AG08396 (cell line): ENCODE measurements at places on chromosomes 2 and 18.

- DNase-seq = peak; percentile 49
Observed at GRCh38 chr18:11808001-11808855, 43.0 kb upstream of the CHMP1B start.

DNA sequence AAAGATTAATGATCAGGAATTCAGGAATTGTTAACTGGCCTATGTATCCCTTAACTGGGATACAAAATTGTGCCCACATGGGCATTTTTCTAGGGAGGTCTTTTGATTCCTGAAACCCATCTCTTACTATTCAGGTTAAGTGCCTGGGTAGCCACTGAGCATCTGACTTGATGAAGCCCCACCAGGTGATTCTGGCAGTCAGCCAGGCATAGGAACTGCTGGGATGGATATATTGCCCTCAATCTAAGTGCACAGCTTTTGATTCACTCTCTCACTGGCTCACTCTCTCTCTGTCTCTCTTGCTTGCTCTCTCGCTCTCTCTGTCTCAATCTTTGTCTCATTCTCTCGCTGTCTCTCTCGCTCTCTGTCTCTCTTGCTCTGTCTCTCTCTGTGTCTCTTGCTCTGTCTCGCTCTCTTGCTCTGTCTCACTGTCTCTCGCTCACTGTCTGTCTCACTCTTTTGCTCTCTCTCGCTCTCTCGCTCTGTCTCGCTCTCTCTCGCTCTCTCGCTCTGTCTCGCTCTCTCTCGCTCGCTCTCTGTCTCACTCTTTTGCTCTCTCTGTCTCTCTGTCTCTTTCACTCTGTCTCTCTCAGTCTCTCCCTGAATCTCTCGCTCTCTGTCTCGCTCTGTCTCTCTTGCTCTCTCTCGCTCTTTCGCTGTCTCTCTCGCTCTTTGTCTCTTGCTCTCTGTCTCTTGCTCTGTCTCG, 22.3 kb downstream of the INPP1 start:
- DNase-seq = no peak

DNA sequence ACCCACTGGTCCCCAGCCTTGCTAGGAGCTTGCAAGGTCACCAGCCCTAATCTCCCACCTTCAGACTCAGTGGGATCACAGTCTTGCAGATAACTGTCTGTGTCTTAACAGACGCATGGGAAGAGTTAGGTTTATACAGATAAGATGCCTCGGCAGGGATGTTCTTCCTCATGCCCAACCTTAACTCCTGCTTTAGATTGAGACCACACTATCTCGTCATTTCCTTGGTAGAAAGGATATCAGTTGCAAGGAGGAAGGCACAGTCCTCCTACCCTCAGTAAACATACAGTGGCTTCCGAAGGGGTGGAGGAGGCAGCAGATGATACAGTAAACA, 7.2 kb downstream of the NT5DC4 start:
- DNase-seq = no peak

GRCh38 chr2:11333427-11334183, 10.8 kb downstream of the ROCK2 start:
- no peak for DNase-seq

GRCh38 chr2:196233805-196234475, 62.6 kb upstream of the STK17B start:
- no peak for DNase-seq

DNA sequence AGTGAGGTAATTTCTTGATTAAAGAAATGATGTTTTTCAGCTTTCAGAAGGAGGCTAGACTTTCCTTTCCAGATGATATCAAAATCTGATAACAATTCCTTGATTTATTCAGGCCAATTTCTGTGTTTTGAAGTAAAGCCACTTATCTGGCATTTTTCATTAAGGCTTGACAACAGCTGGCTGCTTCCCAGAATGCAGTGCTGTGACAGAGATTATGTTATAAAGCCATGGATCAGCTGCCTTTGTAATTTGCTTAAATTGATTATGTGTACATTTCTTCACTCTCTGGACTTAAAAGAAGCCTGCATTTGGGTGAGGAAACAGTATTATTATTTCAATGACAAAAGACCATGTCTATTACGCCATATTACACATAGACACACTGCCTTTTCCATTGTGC, 136.0 kb downstream of the PLCL1 start:
- DNase-seq = no peak

- no peak for DNase-seq
Observed at GRCh38 chr2:190794377-190794776, 86.2 kb upstream of the GLS start.

DNA sequence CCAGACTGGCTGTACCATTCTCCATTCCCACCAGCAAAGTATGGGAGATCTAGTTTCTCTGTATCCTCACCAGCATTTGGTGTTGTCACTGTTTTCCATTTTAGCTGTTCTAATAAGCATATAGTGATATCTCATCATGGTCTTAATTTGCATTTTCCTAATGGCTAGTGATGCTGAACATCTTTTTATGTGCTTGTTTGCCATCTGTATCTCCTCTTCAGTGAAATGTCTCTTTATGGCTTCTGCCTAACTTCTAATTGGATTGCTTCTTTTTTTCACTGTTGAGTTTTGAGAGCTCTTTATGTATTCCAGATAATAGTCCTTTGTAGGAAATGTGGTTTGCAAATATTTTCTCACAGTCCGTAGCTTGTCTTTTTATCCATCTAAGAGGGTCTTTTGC, 18.9 kb upstream of the BIN1 start:
- DNase-seq = no peak

- peak; percentile 29 for DNase-seq
Observed at GRCh38 chr2:200454927-200455801, 54.7 kb downstream of the KCTD18 start.

DNA sequence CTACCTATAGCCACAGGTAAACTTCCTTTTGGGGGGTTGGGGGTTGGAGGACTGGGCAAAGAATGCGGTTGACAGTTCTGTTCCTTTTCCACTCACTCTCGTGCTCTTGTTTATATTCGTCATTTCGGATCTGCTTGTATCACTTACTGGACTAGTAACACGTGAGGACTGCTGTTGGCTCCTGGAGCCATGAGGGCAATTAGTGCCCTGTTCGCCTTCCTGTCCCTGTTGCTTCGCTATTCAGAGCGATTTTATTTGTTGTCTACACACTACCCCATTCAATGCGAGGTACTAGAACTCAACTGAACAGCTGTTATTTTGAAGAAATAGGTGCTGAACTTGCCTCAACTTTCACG, 1.1 kb downstream of the KCNJ3 start:
- DNase-seq = no peak

GRCh38 chr2:234404957-234405356, 91.9 kb downstream of the ARL4C start:
- no peak for DNase-seq

DNA sequence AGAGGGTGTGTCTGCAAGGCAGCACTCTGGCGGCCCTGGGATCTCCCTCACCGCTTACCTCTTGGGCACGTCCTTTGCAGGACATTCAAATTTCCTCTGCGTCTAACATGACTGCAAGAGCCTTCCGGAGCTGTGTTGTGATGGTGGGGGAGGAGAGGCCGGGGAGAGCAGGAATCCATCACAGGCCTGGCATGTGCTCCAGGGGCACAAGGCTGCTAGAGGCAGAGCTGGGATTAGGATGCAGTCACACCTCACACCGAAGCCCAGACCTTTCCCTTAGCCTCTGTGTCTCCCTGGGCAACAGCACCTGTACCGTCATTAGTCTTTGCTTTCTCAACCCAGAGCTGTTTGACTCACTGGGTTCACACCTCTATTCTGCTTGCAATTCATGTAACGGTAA, 111.3 kb downstream of the CMPK2 start:
- DNase-seq = no peak

DNA sequence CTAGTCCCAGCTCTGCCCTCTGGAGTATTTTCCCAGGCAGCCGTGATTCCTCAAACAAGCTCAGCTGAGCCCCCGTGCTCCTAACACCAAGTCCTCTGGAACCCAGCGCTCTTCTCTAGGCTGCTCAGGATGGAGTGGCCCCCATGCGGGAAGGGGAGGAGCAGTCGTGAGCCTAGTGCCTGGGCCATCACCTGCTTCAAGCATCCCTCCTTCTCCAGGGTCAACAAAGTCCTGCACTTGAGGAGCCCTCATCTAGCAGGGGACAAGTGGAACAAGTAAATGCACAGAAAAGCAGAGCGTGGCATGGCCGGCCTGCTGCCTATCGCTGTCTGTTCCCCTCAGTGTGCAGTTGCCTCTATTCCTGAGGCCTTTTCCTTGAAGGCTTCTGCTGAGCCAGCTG, 168.6 kb downstream of the INHBB start:
- DNase-seq = no peak

DNA sequence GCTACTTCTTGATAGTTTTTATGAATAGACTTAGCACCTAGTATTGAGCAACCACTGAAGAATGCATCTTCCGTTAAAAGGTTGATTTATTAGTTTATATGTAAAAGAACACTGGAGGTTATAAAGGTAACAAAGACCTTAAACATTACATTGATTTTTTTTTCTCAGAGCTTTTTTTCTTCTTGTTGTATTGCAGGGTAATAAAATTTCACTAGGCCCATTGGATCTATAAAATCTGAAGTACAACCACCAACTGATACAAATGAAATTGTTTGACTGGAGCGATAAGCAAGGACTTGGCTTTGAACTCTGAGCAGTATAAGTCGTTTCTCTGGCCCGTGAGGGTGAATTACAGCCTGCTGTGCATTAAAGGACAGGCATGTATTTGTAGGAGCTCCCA, 344.0 kb downstream of the LRRTM1 start:
- no peak for DNase-seq

- DNase-seq = no peak
Observed at GRCh38 chr18:52992041-52992440, 652.0 kb downstream of the DCC start.

DNA sequence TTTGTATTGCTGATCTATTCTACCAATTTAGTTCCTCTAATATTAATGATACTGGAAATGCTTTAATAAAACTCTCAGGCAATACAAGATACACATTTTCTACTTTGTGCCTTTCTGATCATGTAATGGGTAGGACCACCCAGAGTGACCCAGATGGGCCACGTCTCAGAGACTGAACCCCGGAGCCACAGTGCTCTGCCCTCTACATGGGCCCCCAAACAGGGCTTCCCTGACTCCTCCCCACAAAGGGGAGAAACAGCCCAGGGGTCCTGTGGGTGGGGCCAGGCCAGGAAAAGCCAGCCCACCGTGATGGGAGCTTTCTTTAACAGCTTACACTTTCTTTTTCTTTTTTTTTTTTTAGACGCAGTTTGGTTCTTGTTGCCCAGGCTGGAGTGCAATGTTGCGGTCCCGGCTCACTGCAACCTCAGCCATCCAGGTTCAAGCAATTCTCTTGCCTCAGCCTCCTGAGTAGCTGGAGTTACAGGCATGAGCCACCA, 18.4 kb downstream of the HDAC4 start:
- DNase-seq = no peak

GRCh38 chr18:79121746-79122474, 52.7 kb downstream of the ATP9B start:
- DNase-seq = no peak

DNA sequence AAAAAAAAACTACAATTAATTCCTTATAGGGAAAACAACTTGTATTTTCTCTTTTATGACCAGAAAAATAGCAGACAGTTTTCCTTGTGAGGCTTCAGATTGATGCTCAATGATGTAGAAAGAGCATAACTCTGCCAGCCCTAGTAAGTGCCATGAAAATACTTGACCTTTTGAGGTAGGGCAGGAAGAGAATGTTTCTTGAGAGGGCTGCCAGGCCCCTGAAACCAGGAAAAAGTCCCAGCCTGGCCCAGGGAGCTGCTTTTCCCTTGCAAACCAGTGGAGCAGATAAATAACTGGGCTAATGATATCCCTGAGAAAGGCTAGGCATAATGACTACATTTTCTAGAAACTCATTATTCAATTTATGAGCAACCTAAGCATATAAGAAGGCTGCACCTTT, 126.8 kb downstream of the SLC8A1 start:
- no peak for DNase-seq

- no peak for DNase-seq
Observed at GRCh38 chr18:63155910-63156773, 163.4 kb downstream of the BCL2 start.

DNA sequence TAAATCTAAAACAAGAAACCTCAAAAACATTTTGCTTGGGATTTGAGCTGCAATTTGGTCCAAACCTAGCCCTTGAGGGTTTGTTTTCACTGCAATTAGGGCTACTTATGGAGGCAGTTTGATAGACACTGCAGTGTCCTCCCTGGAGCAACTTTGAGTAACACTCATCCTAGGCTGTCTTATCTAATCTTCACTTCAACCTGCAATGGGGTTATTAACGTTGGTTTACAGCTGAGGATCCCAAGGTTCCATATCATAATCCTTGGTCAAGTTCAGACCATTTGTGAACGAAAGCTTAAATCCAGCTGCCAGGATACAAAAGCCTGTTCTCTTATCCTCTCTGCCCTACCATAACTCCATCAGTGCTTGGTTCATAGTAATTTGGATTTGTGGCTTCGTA, 2.5 kb downstream of the ANXA4 start:
- DNase-seq = no peak

- DNase-seq = no peak
Observed at GRCh38 chr18:57942493-57942892, 101.5 kb upstream of the NEDD4L start.

GRCh38 chr2:70080610-70081200, 6.6 kb upstream of the PCBP1 start:
- DNase-seq = no peak

- peak; percentile 11 for DNase-seq
Observed at GRCh38 chr2:18701981-18702380, 112.6 kb upstream of the NT5C1B start.

DNA sequence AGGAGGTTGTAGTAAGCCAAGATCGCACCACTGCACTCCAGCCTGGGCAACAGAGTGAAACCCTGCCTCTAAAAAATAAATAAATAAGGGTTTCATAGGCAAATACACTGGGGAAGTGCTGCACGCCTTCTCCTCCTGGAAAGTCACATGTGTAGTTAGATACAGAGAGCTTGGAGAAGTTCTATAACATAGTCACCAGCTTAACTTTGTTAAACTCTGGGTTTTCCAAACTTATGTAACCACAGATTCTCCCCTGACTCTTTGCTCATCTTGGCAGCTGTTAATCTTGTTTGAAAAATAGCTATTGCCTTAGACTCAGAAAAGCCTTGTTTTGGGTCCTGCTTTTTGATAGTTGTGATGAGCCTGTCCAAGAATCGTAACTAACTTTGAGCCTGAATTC, 25.2 kb downstream of the KIAA2012 start:
- no peak for DNase-seq

- DNase-seq = no peak
Observed at GRCh38 chr2:85702172-85702571, 8.0 kb downstream of the GNLY start.

DNA sequence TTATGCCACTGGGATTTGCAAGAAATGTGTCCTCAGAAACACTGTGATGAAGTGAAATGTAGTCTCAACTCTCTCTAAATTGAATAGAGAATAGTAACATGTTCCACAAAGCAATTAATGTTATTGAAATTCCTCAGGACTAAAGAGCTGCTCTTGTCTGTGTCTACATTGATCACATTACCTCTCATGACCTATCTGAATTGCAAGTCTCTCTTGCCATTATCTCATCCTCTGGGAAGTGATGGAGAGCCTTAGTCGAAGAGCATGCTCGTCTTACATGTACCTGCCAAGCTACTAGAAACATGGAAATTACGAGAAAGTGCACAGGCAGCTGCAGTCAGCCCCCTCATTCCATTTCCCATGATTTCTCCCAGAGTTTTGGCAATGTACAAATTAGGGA, 561.1 kb upstream of the ZNF804A start:
- no peak for DNase-seq
